ENCODE measurements at places on chromosomes 3 and 15.

DNA sequence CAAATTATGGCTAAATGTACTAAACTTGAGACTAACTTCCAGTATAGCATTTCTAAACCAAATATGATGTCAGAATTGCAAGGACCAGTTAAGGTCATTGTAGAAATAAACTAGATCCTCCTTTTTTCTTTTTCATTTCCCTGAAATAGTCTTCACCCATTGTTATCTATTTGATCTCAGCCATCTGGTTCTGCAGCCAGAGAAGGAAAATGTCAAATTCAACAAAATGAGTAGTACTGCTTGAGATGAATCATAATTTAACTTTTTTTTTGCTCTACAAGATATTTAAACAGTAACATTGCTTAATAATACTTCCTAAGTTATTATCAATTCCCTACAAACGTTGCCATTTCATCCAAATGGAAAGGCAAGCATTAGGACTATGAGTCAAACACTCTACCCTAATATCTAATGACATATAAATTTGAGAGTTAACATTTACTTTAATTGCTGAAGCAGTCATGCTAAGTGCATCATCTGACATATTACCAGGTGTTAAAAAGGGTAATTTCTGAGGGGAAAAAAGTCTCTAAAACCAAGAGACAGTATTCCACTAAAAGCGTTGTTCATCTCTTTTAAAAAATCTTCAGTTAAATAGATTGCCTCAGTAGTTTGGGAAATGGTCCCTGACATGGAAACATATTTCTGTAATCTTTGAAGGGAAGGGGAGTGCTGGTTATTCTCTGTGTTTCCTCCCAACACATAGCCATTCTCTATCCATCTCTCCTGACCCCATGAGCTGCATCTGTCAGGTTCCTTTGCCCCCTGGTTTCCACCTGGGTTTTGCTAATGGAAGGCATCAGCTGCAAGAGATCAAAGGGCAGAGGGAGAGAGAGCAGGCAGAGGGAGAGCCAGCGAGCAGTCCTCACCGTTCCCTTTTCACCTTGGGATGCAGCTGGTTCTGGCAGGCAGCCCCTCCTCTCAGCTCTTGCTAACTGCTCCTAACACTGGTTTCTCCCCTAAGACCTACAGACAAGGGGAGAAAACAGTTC lies 138.5 kb downstream of the ARPP21 start:
- no peak for DNase-seq

- DNase-seq, result no peak
Observed at GRCh38 chr3:151900884-151901643, 27.6 kb downstream of the SUCNR1 start.

DNA sequence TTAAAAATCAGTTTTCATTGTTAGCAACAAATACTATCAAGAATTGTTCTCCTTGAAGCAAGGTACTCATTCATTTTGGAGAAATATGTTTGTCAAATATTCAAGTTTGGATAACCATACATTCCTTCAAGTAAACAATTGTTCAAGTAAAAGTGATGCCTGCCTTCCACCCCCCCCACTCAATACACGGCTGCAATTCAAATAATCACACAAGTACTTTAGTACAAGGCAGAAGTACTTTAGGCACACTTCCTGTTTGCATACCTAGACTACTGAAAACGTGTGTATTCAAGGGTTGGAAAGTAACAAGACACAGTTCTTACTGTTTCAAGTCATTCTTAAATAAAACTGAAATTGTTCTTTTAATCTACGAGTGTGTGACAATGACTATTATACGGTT lies 45.4 kb downstream of the TJP1 start:
- DNase-seq, result no peak

GRCh38 chr3:4778119-4778518 lies 201.1 kb upstream of the BHLHE40 start:
- DNase-seq, result no peak

- peak; percentile 37 for DNase-seq
Observed at GRCh38 chr3:131543714-131544113, 40.9 kb upstream of the MRPL3 start.

DNA sequence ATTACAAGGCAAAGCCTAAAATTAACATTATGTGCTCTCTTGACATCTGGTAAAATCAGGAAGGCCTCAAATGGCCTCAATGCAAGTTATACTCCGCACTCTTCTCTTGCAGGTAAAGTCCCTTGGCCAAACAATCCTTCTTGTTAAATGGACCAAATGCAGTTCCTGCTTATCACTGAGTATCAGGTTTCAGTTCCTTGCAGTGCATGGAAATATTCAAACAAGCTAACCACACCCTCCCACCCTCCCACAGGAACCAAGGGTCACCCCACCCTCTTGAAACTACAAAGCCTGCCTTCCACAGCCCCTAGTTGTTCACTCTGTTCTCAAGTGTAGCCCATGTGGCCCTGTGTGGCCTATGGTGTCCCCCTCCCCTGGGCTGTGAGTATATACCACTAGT lies 171.9 kb upstream of the CADPS start:
- no peak for DNase-seq

DNA sequence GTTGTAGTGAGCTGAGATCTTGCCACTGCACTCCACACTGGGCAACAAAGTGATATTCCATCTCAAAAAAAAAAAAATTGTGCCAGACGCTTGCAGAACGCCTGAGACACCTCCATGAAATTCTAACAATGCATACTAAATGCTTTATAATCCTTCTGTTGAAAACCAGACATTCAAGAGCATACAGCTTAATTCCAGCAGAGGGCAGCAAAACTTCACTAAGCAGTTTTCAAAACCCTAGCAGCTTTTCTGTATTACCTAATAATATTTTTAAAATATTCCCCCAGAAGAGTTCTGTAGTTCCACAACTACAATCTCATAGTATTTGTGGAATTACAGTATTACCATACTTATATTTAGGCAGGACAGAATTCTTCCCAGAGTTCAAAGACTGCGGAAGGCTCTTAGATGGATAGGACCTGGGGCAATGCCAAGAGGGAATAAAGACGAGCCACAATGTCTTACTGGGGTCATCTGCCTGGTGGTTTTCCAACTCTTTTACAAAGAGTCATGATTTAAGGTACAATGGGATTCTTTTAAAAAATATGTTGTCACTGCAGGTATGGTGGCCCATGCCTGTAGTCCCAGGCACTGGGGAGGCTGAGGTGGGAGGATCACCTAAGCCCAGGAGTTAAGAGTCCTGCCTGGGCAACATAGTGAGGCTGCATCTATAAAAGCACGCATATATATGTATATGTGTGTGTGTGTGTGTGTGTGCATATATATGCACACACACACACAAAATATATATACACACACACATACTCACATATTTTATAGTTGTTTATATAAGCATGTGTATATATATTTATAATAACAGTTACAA lies 19.6 kb upstream of the TASOR start:
- DNase-seq, result peak; percentile 92

DNA sequence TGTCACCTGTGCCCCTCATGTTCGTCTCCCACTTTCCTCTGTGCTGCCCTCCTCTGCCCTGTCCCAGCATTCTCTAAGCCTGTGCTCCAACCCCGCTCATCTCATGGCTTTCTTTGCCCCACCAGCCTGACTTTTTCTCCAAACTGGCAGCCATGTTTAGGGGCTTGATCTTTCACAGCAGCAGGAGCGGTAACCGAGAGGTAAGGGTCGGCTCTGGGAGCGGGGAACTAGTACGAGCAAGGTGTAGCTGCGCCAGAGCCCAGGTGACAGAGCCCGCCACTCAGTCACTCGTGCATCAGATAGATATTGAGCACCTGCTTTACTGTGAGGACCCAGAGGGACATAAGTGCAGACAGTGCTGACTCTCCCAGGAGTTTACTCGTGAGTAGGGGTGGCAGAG lies 13.4 kb downstream of the MAN2A2 start:
- no peak for DNase-seq

DNA sequence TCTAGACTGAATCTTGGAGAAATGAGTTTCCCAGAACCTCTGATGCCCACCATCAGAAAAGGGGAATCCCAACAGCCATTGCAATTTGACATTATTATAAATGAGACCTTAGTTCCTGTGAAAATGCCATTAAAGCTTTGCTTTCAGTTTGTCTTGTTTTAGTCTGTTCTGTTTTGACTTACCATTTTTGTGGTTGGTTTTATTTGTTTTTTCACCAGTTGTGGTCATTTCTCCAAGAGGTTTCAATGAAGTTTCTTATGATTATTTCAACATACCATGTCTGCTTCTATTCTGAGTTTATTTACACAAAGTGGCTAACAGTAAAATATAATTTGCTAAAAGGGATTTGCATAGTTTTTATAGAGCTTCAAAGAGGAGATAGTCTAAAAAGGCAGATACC lies 175.0 kb upstream of the MCTP2 start:
- DNase-seq, result no peak
